ENCODE measurements at places on chromosomes 3 and 15.

GRCh38 chr3:184791171-184791570 is 20.8 kb upstream of the VPS8 start:
- no peak for DNase-seq

DNA sequence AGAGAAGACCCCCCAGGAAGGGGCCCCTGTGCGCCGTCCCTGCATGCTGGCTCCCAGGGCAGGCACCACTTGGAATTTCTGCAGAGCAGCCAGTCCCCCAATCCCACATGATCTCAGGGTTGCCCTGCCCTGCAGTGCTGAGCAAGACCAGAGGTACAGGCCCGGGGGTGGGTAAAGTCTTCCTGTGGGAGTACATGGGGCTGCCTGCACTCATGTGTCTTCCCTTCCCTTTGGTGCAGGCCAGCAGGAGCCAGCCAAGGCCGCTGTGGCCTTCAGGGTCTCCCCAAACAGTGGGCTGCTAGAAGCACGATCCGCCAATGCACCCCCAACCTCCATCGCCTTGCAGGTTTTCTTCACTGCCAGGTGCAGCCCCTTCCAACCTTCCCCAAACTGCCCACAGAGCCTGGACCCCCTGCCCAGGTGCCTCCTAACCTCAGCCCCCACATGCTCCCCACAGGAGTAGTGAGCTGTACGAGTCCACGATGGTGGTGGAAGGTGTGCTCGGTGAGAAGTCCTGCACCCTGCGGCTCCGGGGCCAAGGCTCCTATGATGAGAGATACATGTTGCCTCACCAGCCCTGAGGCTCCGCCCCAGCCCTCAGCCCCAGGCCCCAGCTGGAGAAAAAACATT is 15.0 kb downstream of the ACAA1 start:
- no peak for DNase-seq

- no peak for DNase-seq
Measured at GRCh38 chr15:66123799-66124198, 129.8 kb downstream of the MEGF11 start.

DNA sequence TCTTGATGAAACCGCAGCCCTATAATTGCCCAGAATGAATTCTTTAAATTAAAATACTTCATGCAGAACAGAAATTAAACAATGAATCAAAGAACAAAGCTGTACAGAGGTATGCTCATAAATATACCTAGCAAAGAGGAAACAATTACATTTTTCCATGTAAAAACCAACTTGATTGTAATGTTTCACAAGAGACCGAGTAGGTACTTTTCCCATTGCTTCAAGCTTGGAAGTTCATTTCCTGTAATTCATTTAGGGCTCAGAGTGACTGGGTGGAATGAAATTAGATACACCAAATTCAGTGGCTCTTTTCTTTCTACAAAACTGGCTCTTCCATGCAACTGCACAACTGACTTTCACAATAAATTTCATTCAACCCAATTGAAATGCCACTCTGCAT is 51.4 kb downstream of the FHIT start:
- no peak for DNase-seq

- peak; percentile 47 for DNase-seq
Measured at GRCh38 chr3:136078421-136079364, 113.2 kb downstream of the PPP2R3A start.

DNA sequence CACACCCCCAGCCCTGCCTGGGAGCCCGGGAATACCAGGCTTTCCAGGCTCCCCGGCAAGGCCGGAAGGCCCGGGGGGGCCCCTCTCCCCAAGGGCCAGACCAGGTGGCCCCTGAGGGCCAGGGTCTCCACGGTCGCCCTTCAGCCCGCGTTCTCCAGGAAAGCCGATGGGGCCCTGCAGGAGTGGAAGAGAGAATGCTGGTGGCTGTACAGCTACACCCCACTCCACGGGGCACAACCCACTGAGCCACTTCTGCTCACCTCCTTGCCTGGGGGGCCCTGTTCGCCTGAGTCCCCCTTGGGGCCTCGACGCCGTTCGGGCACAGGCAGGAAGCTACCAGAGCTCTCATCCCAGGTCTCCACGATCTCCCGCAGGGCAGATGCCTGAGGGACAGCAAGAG is 11.8 kb upstream of the UCN2 start:
- DNase-seq, result no peak

- DNase-seq, result no peak
Measured at GRCh38 chr3:98453827-98454226, 9.2 kb upstream of the OR5K1 start.

DNA sequence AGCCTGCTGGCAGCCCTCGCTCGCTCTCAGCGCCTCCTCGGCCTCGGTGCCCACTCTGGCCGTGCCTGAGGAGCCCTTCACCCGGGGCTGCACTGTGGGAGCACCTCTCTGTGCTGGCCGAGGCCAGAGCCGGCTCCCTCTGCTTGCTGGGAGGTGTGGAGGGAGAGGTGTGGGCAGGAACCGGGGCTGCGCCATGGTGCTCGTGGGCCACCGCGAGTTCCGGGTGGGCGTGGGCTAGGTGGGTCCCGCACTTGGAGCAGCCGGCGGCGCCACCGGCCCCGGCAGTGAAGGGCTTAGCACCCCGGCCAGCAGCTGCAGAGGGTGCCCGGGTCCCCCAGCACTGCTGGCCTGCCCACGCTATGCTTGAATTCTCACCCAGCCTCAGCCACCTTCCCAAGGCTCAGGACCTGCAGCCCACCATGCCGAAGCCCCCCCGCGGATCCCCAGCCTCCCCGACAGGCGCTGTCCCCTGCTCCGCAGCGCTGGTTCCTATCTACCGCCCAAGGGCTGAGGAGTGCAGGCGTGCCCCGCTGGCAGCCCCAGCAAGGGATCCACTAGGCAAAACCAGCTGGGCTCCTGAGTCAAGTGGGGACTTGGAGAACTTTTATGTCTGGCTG is 863.3 kb downstream of the IGSF11 start:
- DNase-seq, result no peak

- no peak for DNase-seq
Measured at GRCh38 chr3:72690629-72691028, 157.6 kb downstream of the SHQ1 start.

GRCh38 chr15:89997079-89997478 is 4.0 kb upstream of the ZNF710 start:
- DNase-seq, result no peak

- no peak for DNase-seq
Measured at GRCh38 chr15:100680726-100681125, 78.3 kb downstream of the ASB7 start.

DNA sequence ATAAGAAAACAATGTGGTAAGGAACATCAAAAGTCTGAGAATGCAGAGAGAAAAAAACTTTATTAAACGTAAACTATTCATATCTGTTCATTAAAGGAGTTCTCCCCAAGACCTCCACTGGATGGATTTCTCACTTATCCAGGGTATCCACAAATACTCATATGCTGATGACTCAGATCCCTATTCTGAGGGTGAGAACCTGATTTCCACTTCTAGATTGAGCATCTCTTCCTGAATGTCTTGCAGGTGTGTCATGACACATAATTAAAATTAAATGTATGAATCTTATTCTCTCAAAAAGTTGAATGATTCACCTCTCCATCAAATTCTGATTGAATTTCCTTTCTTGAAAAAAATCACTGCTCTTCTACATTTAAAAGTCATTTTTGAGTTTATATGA is 199.9 kb downstream of the MFSD1 start:
- DNase-seq, result no peak

- DNase-seq, result no peak
Measured at GRCh38 chr3:117427081-117427480, 717.5 kb downstream of the TUSC7 start.

- DNase-seq, result no peak
Measured at GRCh38 chr15:27382361-27383025, 411.5 kb downstream of the GABRG3 start.

DNA sequence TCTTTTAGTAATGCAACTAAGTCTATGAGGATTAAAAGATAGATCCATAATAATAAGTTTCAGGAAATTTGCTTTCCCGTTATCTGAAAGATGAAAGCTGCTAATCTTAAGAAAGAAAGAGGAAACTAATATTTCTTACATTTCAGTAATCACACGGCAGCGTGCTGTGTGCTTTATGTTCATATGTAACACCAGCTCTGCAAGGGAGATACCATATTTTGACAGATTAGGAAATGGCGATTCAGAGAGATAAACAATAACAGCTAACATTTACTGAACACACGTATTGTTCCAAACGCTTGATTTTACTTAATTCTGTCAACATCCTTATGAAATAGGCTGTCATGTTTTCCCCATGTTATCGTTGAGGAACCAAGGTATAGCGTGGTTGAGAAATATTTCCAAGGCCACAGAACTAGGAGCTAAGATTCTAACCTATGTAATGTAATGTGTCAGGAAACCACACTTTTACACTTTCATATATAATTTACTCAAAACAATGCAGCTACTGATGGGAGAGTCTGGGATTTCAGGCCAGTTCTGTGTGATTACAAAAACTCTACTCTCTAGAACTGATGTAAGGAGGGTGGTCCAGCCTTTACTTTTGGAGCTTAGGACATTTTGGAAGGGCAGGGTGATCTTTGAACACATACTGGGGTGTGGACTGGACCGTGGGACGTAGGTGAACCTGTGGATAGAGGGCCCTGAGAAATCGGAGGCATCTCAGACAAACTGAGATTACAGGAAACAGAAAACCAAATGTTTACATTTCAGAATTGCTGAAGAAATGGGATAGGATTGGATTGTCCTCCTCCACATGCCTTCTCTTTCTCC is 100.6 kb downstream of the IL1RAP start:
- DNase-seq, result no peak

- no peak for DNase-seq
Measured at GRCh38 chr3:51921081-51921578, 18.0 kb upstream of the IQCF1 start.

- no peak for DNase-seq
Measured at GRCh38 chr15:49462232-49462844, 39.3 kb downstream of the FGF7 start.

GRCh38 chr3:174159604-174160003 is 699.5 kb upstream of the NAALADL2 start:
- no peak for DNase-seq

DNA sequence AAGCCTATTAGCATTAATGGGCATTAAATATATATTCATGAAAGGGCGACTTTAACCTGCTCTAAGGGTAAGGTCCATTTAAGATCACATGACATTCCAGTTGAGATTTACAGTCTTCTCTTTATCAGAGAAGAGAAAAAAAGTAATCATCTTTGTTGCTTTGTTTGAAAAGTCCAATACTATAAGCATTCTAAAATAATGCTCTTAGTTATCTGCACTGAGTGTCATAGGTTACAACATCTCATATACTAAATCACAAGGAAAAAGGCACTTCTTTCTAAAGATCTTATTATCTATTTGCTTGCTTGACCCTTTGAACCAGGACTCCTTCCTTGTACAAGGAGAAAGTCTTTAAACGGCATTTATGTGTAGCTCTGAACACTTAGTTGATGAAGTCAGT is 1.4 kb downstream of the TMEM207 start:
- no peak for DNase-seq

- no peak for DNase-seq
Measured at GRCh38 chr15:95701410-95701809, 629.1 kb upstream of the NR2F2 start.

- DNase-seq, result no peak
Measured at GRCh38 chr3:73773233-73773632, 148.5 kb upstream of the PDZRN3 start.

DNA sequence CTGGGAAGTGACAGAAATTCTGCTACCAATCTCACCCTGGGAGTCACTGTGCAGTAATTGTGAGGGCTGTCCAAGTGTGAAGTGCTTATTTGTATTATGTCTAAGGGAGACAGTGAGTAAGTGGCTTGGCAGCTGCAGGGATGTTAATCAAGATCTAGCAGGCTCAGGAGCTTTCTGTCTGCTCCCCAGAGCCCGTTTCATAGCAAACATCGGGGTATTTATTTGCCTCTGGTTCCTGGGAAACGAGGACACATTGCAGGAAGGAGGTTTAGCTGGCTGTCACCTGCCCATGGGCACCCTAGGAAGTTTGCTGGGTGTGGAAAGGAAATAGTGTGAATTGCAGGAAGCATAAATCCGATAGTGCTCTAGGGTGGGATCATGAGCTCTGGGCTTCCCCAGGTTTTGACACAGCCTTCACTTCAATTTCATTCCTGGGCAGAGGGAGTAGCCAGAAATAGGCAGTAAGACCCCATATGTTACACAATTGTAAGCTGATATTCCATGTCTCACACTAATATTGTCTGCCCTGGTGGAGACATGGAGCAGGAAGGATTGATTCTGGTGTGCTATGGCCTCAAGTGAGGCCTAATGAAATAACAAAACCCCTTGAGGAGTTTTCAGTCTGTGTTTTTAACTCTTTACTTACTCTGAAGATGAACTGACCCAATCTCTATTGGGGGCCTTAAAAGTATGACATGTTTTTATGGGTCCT is 74.1 kb upstream of the MITF start:
- DNase-seq, result peak; percentile 87

GRCh38 chr3:197889204-197889930 is 60.6 kb upstream of the RPL35A start:
- no peak for DNase-seq

GRCh38 chr3:119912220-119912619 is 130.3 kb downstream of the NR1I2 start:
- DNase-seq, result no peak

- no peak for DNase-seq
Measured at GRCh38 chr3:98528474-98529346, 3.1 kb upstream of the GPR15 start.

All from NCI-H2081 (cell line).